ENCODE measurements at places on chromosomes 6 and 20.
A peak's percentile ranks its signal among the peaks of the same experiment; 100 is the strongest.

DNA sequence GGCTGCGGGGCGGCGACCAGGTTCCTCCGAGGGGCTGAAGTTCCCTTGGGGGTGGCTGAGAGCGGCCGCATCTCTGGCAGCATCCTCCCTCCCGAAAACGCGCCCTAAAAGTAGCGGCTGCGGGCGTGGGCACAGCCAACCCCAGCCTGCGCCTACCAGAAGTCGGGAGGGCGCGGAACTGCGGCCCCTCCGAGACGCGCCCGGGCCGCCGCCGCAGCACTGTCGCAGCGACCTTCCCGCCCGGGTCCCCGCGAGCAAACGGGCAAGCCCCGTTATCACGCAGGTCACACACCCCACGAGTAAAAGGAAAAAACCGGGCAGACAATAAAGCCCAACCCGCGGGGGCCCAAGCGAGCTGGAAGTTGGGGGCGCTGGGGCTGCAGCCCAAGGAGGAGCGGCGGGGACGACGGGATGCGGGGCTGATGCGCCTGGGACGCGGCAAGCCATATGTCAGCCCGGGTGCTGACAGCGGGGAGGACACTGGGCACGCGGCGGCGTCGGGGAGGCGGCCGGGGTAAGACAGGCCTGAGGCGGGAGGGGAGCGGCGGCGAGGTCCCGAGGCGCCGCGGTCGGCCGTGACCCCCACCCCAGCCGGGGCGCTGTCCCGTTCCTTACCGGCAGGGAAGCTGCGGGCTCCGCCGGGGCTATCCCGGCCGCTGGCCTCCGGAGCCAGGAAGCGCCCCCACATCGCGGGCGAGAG, 659 bp downstream of the CEP85L start:
- DNase-seq = peak; percentile 75

GRCh38 chr20:48277266-48277665, 492.0 kb upstream of the SULF2 start:
- DNase-seq = no peak

DNA sequence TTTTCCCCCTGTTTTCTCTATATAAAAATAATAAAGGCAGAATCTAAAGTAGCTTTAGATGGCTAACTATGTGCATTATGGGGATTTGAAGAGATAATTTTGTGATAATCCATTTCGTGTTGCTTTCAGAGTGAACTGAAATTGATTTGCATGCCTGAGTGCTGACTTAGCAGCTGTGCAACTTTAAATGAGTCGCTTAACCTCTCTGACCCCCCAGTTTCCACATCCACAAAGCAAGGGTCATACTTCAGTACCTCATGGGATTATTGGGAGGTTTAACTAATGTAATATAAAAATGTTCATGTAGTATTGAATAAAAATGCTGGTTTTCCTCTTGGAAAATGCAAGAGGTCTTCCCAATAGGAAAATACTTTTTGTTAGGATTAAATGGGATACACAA, 63.8 kb upstream of the FABP7 start:
- no peak for DNase-seq

GRCh38 chr20:3431109-3431508, 23.6 kb upstream of the DNAAF9 start:
- DNase-seq = no peak

GRCh38 chr6:125124049-125124669, 29.4 kb upstream of the TPD52L1 start:
- no peak for DNase-seq

DNA sequence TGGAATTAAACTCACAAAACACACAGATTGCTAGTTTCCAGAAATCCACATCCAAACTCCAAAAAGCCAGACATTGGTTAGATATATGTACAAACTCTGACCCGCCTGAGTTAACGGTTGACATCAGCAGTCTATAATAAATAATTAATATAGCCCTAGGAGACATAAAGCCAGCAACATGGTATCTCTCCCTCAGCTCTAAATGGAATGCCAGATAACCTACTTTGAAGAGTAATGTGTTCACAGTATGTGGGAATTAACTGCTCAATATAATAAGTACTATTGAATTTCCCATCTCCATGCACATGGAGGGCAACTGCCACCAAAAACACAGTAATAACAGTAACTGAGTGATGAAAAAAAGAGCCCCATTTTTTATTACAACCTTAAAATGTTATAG, 383.2 kb downstream of the CD83 start:
- DNase-seq = no peak

- DNase-seq = no peak
These were observed 11.9 kb downstream of the XKR7 start for GRCh38 chr20:31979713-31980426.
